ENCODE measurements at places on chromosomes 7 and 10.
A peak's percentile ranks its signal among the peaks of the same experiment; 100 is the strongest.

DNA sequence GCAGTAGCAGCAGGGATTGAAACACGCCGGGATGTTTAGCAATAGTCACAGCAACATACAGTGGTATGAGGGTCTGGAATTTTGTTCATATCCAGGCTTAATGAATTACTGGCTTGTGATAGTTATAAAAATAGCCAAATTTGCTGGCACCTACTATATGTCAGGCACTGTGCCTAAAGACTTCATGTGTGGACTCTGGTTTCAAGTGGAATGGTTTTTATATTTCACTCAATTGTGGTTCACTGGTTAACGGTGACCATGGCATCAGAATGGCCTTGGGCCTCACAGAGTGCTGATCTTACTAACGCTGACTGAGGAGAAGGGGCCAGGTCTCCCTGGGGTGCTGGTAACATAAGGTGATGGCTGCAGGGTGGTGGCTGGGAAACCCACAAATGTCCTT lies 55.7 kb downstream of the CELF2 start:
- no peak for DNase-seq

- DNase-seq, result peak; percentile 31
Observed at GRCh38 chr10:78540355-78541076, 506.9 kb downstream of the RPS24 start.

- DNase-seq, result peak; percentile 41
Observed at GRCh38 chr10:104049504-104050250, 36.0 kb downstream of the COL17A1 start.

- DNase-seq, result no peak
Observed at GRCh38 chr10:105969884-105970377, 1194.6 kb downstream of the SORCS1 start.

GRCh38 chr7:106054971-106055532 lies 57.1 kb downstream of the SYPL1 start:
- no peak for DNase-seq

DNA sequence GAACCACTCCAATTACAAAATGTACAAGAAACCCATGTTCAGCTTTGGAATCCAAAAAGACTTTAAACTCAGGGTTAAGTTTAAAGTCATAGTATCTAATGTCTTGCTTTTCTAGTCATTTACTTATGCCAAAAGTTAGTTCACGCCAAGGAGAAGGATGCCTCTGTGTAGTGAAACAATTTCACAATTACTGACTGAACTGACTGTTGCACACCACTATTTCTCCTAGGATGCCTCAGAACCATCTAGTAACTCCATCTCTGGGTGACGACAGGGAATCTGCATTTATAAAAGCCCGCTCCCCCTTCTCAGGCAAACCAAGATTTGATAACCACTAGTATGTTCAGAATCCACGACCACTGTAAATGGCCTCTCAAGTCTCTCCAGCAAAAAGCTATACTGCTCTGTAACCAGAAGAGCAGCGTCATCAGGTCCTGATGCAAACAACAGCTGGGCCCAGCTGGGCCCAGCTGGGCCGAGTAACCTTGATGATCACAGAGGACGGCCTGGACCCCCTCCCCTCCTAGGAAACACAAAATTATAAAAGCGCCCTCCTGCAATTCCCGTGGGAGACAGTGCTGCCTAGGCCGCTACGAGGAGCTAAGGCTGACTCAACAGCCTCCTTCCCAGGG lies 680 bp upstream of the ADO start:
- no peak for DNase-seq

DNA sequence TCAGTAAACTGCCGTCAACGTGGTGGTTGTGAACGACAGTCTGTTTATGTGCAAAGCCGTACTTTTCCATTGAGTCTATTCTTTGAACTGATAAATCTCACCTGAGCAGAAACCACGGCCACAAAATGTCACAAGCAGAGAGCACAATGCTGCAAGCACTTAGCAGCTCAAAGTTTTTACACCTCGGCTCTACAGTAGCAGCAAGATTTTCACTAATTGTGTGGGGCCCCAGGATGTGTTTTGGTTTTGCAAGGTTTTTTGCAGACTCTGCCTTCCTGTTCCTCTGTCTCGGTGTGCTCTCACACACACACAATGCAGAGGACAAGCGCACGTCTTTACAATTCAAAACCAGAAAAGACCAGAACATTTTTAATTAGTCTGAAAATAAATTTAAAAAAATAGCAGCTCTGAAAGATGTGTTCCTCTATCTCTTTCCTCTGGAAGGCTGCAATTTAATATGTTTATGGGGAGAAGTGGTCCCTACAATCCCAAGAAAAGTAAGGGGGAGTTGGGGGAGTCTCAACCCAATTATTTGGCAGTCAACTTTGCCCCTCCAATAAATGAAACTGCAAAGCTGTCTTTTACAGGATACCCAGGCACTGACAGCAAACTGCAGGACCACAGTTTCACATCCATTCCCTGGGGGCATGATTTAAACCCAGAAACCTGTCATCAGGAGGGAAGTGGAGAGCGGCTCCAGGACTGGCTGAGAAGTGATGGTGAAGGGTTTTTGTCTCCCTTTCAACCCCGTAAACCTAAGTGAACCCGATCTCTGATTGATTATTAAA lies 73.8 kb upstream of the SFMBT2 start:
- peak; percentile 63 for DNase-seq

All from islet precursor cell (in vitro differentiated cells).